Stimulated activated CD4-positive, alpha-beta T cell treated with anti-CD3 and anti-CD28 coated beads, Interleukin-4, amount 100 ng/mL, for 1 hour (primary cell): ENCODE measurements at places on chromosomes 1 and 21.

GRCh38 chr1:77779529-77780281 lies at the start of gene MIGA1:
TSS of gene MIGA1 (plus strand) at chr1:77779649. CDS start at chr1:77783253, 3,604 bp downstream.
- DNase-seq: peak; percentile 81

GRCh38 chr1:155081472-155082300 lies 3.0 kb downstream of the EFNA3 start:
- DNase-seq: peak; percentile 52

DNA sequence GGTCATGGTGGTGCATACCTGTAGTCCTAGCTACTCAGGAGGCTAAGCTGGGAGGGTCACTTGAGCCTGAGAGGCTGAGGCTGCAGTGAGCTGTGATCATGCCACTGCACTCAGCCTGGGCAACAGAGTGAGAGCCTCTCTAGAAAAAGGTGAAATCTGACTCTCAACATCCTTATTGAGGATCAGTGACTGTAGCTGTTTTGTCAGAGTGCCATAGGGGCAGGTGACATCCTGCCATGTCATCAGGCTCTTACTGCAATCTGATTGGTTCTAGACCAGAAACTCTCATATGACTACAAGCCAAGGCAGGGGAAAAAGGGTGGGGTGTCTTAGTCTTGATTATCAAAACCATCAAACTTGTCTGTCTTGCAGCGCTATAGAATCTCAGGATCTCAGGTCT lies 62.8 kb upstream of the NGF start:
- DNase-seq: no peak

DNA sequence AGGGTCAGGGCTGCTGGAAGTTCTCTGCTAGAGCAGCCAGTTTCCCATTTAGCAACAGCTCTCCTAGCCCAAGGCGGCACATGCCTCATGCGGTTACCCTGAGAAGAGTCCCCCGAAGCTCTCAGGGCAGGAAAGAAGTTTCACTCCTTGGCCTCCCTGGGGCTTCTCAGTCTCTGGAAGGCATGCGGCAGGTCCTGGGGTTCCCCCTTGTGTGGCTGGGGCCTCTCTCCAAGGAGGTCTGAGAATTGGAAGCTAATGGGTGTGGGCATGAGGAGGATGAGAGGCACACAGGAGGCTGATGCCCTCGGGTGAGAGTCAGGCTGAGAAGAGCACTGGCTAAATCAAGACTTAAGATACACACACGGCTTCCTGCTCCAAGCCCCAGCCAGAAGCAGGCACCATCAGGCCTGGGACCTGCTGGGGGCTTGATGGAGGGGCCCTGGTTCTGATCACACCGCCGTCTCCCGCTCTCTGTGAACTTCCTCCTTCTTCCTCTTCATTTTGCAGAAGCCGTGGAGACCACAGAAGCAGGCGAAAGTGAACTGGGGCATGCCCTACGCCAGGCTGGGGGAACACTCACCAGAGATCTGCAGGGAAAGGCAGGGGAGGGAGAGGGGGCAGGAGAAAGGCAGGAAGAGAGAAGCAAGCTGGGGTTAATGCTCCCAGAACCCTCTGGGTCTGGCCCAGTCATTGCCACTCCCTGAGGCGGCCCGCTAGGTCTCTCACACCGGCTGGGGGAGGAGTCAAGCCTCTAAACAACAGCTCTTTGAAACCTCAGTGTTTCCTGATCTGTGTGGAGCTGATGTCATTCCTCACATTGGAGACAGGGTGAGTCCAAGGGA lies 15.1 kb downstream of the BLACAT1 start:
- peak; percentile 58 for DNase-seq

DNA sequence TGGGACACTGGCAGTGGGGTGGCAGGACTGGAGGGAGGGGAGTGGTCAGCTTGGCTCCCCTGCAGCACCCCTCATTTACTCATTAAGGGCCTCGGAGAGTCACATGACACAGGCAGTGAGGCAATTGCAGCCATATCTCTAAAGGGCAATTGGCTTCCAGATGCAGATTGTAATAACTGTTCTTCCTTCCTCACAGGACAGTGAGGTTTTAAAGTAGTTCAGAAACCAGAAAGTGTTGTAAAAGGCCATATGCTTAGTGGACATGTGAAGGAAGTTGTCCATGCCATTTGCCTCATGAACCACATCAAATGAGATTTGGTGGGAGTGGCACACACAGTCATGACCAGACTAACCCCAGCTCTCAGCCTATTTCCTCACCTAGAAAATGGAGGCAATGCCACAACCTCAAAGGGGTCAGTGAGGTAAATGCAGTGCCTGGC lies 11.1 kb downstream of the MTX1 start:
- DNase-seq: no peak

- DNase-seq: no peak
Measured at GRCh38 chr1:232978815-232979214, 28.4 kb downstream of the NTPCR start.

DNA sequence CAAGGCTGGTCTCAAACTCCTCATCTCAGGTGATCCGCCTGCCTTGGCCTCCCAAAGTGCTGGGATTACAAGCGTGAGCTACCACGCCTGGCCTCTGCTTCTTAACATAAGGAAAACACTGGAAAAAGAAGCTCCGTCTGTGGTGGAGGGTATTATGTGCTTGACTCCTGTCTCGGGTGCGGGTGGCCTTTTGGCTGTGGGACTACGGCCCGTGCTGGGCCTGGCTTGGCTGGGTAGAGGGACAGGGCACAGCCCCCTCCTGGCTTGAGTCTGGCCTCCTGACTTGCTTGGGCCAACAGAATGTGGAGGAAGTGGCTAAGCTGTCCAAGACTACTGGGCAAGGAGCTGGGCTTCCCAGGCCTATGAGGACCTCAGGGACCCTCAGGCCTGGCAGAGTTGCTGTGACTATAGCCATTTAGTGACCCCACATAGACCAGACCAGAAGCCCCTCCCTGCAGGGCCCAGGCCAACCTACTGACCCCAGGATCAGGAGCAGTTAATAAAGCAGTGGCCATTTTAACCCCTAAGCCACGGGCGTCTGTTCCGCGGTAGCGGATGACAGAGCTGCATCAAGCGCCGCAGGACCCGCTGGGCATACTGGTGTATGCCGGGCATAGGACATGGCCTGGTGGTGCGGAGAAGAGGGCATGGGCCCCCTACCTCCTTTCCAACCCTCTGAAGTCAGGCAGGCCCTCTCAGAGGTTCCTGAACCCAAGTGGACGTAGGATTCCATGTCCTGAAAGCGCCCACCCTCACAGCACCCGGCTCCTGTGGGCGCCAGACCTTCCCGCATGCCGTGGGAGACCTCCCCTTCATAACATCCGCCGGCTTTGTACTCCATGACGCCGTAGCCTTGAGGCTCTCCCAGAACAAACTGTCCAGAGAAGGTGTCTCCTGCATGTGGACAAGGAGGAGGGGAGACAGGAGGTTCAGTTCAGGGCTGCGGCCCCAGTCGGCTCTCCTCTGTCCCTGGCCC lies 4.4 kb downstream of the MORN1 start:
- DNase-seq: peak; percentile 1

- no peak for DNase-seq
Measured at GRCh38 chr1:58805716-58806571, 22.1 kb upstream of the JUN start.

DNA sequence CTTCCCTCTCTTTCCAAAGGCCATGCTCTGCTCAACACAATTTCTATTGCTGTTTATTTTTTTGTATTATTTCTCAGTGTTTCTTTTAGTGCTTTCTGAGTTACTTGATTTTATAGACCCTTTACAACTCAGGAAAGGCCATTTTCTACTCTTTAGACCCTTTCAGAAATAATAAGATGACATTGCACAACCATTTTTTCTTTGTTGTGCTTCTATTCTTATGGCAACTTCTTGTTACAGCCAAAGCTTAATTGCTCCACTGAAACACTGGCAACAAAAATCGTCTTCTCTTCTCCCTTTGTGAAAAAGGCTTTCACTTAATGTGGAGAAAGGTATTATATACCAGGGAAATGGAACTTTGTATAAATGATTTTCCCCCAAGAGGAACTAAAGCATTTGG lies 39.0 kb upstream of the SAMSN1 start:
- no peak for DNase-seq

DNA sequence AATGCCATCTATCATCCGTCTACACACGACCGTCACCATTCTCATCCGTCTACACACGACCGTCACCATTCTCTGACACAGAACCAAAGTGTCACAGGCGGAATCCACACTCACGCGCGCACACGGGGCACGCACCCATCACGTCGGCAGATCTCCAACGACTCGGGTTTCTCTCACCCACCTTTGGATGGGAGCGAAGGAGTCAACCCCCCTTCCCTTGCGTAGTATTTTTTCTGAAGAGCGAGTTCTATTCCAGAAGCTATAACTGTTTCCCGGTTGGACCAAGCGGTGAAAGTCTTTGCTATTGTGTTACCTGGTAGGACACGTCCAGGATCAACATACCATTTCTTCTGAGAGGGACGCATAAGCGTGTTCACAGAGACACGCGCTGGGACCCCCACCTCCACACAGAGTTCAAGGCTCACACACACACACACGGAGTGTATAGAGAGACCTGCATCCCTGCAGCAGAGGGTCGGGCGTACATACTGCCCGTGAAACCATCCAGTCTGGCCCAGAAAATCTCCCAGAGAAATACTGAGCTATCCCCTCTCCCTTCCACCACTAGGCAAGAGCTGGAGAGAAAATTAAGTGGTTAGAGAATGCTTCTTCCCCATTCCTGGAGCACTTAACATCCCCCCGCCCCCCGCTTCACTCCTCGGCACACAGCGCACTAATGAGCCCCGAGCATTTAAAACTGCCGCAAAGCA lies 741 bp downstream of the DUSP10 start:
- peak; percentile 31 for DNase-seq

GRCh38 chr21:46057111-46057709 lies 40.7 kb upstream of the COL6A2 start:
- peak; percentile 27 for DNase-seq
